ENCODE measurements at places on chromosomes 16 and 17.
A peak's percentile ranks its signal among the peaks of the same experiment; 100 is the strongest.

DNA sequence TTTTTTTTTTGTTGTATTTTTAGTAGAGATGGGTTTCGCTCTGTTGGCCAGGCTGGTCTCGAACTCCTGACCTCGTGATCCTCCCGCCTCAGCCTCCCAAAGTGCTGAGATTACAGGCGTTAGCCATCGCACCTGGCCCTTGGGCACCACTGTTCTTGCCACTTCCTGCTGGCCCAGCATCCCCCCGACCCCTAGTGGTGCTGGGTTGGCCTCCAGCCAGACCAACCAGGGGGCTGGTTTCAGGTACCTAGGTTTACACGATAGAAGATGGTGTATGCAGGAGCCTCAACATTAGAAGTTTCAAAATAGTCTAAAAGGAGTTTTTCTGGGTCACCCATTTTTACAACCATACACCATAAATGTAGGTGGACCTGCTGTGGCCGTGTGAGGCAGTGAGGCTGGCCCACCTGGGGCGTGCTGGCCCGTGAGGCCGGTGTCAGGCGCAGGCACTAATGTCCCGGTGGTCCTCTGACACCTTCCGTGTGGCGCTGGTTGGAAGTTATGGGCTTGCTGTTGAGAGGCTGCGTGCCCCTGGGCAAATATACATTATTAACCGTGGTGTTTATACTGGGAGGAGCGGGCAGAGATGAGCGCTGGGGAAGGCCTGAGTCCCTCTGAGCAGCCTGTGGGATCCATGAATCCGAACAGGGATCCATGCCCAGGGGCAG is 43.5 kb downstream of the CFAP20 start:
- DNase-seq = no peak

DNA sequence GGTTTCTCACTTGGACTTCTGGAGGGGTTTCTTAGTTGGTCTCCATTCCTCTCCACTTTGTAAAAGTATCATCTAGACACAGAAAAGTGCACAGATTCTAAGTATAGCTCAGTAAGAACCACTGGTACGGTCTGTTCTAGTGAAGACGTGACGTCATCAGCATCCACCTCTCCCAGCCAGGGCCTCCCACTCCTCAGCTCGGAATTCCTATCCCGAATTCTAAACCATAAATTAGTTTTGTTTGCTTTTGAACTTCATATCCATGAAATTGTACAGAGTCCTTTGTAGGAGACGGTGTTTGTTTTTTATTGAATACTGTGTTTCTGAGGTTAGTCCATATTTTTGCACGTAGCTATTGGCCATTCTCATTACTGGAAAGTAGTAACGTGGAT is 25.5 kb downstream of the FOXK2 start:
- DNase-seq = no peak

DNA sequence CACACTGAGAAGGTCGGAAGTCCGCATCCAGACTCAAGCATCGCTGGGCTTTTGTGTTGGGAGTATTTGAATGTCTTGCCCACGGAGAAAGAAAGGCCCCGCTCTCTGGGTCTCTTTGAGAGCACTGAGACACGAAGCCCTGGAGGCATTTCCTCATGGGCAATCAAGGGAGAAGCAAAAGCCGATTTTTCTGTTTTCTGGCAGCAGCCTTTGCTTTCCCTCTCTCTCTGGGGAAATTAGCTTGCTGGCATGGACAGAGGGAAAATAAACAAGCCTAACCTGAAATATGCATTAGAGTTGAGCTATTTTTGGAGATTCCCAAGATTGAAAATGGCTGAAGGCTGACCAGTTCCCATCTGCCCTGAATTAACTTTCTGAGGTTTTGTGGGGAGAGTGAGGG is 238.7 kb downstream of the HAPSTR1 start:
- DNase-seq = no peak

DNA sequence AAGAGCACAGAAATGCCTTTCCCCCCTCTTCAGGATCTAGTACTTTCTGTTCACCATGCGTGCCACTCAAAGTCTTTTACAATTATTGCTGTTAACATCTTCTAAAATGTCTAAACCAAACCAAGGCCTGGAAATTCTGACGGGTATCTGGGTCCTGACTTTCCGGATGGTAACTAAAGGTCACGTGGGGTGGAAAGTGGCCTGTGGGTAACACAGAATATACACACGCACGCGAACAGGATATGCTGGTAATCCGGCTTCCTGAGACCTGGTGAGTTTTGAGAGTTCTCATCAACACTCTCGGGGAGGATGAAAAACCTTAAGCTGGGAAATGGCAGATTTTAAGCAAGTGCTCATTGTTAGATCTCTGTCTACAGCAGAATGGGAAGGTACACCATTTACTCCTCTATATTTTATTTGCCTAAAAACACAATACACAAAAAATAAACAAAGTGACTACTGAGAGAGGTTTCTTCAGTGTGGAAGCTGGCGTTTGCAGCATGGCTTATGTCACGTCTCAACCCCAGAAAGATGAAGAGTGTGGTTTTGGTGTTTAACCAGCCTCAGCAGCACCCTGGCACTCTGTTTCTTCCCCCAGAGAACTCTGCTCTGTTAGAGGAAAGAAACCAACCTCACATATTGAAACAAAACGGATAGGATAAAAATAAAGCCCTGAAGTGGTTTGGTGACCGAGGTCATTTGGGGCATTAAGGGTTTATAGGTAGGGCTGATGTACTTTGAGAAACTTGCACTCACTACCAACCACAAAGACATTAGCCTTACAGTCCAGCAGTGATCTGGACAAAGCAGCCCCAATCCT is 37.3 kb downstream of the SMG6 start:
- DNase-seq = no peak

DNA sequence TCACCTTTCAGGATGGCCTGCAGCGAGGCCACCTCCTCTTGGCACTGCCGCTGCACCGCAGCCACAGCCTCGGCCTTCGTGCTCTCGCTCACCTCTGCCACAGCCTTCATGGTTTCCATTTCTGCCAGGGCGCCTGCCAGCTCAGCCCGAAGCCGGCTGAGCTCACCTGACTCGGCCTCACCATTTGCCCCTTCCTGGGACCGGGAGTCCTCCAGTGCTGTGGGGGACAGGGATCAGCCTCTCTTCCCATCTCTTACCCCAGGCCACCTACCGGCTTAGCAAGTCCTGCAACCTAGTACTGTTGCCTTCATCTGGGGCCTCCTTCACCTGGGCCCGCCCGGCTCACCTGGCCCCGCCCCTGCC is 658 bp downstream of the RABEP2 start:
- DNase-seq = no peak

DNA sequence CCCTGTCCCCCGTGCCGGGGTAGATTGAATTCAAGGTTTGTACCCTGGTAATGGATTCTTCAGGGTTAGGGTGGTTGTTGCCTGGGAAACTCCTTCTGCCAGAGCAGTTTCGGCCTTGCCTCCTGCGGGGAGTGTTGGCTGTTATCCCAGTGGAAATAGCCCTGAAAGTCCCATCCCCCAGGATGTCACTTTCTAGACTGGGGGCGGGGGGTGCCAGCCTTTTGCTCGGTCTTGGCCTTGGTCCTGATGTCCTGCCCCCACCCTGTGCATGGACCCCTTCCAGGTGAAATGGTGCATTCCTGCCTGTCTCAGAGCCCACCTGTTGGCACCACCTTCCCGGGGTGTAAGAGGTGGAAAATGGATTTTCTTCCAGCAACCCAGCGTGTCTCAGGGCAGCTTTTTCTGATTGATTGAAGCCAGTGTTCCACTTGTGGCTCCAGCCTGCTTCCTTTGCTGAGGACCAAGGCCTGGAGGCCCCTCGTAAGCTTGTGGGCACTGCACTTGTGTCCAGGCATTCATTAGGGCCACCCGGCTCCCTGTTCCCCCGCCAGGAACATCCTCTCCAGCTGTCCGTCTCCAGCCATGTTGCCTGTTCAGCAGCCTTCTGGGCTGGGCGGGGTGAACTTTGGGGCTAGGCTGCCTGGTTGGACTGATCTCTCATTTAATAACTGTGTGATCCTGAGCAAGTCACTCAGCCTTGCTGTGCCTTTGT is 25.6 kb downstream of the MGAT5B start:
- DNase-seq = no peak

DNA sequence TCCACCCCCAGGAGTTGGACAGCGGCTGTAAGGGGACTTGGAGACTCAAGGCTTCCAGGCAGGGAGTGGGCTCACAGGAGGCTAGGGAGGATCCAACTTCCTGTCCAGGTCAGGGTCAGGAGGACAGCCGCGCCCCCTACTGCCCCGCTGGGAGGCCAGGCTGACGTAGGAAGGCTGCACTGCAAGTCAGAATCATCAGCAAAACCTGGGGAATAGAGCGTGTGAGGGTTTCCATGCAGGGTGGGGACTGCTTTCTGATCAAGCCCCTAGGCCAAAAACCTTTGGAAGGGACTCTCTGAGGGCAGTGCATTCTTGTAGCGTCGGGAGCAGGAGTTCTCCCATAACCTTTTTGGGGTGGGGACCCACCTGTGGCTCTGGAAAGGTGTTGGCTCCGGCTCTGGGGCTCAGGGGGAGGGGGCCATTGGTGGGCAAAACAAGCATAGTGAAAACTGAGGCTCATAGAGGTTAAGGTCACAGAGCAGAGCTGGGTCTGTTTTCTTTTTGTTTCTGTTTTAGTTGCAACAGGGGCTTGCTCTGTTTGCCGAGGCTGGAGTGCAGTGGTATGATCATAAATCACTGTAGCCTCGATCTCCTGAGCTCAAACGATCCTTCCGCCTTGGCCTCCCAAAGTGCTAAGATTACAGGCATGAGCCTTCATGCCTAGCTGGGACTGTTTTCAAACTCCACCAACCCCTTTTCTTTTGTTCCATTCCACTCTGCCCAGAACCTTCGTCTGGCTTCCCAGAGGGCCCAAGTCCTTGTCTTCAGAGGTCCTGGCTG is 22.1 kb downstream of the RAI1 start:
- no peak for DNase-seq

DNA sequence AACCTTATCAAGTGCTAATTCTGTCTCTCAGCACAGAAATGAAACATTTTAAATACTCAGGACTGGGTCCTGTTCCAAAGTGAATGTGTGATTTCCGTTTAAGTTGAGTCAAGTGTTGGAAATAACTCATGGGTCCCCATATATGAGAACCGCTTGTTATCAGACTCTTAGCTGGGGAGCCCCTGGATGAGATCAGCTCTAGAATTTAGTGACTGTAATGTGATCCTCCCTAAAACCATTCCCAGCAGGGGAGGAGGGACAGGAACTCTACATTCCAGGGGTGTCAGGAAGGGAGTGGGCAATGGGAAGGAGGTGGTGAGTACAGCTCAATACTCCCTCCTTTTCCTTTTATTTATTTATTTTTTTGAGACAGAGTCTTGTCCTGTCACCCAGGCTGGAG is 37.5 kb downstream of the OTOA start:
- DNase-seq = no peak

DNA sequence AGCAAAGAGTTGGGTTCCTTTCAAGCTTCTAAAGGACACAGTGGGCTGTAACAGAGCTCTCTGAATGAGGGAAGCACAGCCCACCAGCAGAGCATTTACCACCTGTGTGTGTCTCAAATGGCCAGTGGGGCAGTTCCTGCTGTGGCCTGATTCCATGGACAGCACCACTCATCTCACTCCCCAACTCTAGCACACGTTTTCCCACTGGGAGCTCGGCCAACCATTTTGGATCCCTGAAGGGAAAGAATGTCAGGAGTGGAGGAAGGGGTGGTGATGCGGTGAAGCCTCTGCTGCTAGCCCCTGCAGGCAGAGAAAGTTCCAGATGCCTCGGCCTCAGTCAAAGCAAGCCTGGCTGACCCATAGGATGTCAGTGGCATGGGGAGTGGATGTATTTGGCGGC is 86.6 kb downstream of the PLXDC1 start:
- DNase-seq = no peak

- DNase-seq = no peak
These were observed 3.0 kb upstream of the MGAT5B start for GRCh38 chr17:76865174-76865573.

- no peak for DNase-seq
These were observed 5.9 kb upstream of the MAPK7 start for GRCh38 chr17:19372439-19372838.

GRCh38 chr17:6387858-6388257 is 47.1 kb downstream of the AIPL1 start:
- DNase-seq = no peak

DNA sequence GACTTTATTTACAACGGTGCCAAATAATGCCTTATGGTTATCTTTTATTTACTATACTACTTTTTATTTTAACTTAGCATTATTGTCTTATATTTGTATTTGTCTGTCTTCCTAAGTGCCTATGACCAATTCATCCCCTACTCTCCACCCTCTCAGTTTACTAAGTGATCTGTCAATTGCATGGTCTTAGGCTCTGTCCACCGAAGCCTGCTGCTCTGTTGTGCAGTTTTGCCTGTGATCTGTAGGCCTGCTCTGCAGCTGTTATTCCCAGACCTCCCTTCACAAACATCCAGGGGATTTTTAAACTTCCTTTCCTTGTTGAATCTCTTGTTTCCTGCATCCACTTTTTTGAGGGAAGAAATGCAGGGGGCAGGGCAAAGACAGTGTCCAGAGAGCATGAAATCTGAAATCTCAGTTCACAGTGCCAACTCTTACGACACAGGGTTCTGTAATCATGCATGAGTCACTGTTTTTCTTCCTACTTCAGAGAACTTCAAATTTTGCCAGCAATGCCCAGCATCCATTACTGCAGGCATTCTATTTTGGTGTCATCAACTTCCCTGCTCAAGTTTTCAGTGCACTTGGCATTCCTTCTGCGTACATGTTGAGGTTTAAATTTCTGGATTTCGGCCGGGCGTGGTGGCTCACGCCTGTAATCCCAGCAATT is 11.4 kb downstream of the SLFN5 start:
- DNase-seq = peak; percentile 27

DNA sequence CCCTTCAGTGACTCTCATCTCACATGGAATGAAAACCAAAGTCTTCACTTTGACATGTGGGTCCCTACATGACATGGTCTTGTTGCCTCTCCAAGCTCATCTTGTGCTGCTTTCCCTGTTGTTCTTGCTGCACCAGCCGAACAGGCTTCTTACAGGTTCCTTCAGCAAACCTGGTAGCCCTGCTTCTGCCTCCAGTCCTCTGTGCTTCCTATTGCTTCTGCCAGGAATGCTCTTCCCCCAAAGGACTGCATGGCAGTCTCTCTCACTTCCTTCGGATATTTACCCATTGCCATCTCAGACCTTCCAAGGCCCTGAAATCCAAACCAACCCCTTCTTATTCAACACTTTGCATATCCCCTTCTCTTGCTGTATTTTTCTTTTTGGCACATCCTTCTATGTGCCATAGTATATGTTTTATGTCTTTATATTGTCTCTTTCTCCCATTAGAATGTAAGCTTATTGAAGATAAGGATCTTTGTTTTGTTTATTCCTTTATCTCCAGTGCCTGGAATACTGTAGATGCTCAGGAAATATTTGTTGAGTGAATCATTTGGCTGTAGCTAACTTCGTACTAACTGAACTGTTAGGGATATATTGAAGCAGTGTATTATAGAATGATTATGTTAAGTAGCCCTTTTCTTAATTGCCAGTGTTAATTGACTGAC is 57.9 kb upstream of the SLC12A3 start:
- peak; percentile 80 for DNase-seq

All from SW 1271 (cell line).